ENCODE measurements at places on chromosomes 12 and 14.

GRCh38 chr12:130041983-130042812, 120.1 kb upstream of the FZD10 start:
- DNase-seq, result no peak

- no peak for DNase-seq
Observed at GRCh38 chr12:126772171-126772864, 1494.7 kb upstream of the TMEM132C start.

DNA sequence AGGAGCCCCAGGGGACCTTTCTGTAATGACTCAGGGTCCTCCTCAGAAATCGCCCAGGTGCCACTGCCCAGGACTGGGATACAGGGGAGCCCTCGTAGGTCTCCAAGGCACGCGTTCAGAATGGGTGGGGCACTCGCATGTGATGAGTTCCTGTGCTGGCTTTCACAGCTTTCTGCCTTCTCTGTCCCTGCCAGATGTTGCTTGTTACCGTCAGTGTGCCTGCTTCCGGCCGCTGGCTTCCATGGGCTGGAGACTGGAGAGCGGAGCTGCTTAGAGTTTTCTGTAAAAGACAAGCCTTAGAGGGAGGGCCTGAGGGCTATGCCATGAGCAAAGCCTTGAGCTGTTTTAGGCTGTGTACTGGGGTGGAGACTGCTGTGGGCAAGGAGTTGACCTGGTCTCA, 75.0 kb upstream of the SLC24A4 start:
- DNase-seq, result no peak

GRCh38 chr14:88185843-88186242, 137.2 kb downstream of the KCNK10 start:
- DNase-seq, result no peak

DNA sequence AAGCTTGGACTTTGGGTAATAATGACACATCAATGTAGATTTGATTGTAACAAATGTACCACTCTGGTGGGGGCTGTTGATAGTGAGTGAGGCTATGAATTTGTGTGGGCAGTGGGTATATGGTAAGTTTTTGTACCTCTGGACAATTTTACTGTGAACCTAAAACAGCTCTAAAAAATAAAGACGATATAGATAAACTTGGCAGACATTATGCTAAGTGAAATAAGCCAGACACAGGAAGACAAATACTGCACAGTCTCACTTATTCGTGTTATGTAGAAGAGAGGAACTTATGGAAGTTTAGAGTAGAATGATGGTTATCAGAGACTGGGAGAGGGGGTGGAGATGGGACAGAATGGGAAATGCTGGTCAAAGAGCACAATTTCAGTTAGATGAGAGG, 8.7 kb downstream of the KRT6C start:
- no peak for DNase-seq

- DNase-seq, result no peak
Observed at GRCh38 chr14:41299924-41300323, 306.8 kb upstream of the LRFN5 start.

Measured in stimulated activated CD8-positive, alpha-beta memory T cell treated with anti-CD3 and anti-CD28 coated beads, Interleukin-4, amount 100 ng/mL, for 1 hour (primary cell).